ENCODE measurements at places on chromosomes 4 and X. TPM values are rescaled to one million over a fixed set of nuclear protein-coding genes. Genes with fewer than 3 reads are reported as not detected.

FAM9C gene
- 0.09 TPM for total RNA-seq

GPC4 gene
- 15.3 TPM for total RNA-seq

RHOXF2 gene
- not detected for total RNA-seq

- no peak for DNase-seq
Observed at GRCh38 chr4:158802914-158803313, 34.1 kb downstream of the FNIP2 start.

- no peak for DNase-seq
Observed at GRCh38 chr4:87973283-87974169, 2.0 kb upstream of the SPP1 start.

DNA sequence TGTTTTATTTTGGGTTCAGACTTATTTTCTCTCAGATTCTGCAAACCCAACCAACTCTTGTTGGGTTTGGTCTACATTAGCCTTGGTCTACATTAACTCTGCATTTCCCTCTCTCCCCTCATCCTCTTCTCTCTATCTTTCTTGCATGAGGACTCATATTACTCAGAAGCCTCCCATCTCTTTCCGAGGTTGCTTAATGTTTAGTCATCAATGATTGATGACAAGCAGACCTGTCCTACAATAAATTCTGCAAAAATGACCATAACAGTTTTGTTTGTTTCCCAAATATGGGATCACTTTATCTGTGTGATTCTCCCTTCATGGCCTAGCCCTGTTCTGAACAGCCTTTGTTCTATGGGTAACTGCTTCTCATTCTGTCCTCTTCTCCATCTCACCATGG, 75.2 kb downstream of the GABRB1 start:
- no peak for DNase-seq

DNA sequence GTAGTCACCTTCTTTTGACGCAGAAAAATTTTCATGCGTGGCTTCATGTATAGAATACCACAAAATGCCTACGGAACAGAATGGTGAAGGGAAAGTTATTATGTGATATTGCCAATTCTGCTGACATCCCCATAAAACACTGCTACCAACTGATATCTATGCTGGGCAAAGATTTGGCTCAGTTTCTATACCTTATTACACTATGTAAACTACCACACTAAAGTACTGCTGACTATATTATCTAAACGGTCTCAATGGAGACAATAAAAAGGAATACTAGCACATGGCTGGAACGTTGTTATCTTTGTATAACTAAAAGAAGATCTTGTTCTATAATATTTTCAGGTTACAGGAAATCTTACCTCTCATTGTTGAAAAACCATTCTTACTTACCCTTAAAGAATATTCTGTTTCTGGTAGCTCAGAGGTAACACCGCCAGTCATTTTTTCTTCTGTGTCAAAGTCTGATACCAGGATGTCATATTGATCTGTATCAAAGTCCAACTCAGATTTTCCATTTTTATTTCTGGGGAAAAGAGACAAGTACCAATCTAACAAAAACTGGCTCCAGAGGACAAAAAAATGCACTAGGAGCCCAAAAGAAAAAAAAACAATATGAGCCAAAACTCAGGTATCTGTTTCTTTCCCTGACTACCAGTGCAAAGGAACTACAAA, 18.9 kb downstream of the MORC4 start:
- no peak for DNase-seq
